ENCODE measurements at places on chromosomes 16 and 17.
A peak's percentile ranks its signal among the peaks of the same experiment; 100 is the strongest.

DNA sequence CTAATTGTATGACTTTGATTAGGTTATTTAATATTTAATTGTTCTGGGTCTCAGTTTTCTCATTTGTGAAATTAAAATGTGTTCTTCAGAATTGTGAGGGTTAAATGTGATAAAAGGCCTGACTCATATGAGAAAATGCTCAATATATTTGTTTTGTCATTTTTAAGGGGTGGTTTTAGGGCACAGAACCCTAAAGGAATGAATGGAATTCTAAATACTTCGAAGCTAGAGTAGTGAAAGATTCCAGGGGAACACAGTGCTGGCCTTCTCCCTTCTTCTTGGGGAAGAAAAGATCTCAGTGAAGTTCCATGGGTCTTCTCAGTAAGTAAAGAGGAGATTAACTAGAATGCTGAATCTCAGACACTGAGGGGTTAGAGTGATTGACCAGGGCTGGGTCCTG, 3.9 kb upstream of the SMPD3 start:
- DNase-seq: peak; percentile 71

DNA sequence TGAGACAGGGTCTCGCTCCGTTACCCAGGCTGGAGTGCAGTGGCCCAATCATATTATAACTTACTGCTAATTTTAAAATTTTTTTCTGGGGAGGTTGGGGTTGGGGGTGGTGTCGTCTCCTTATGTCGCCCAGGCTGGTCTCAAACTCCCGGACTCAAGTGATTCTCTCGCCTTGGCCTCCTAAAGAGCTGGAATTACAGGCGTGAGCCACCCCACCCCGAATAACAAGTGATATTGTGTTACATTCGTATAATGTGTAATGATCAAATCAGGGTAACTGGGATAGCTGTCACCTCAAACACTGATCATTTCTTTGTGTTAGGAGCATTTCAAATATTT, 16.2 kb upstream of the KPNA2 start:
- DNase-seq: no peak

GRCh38 chr17:60514500-60514899, 11.5 kb downstream of the APPBP2 start:
- DNase-seq: no peak

DNA sequence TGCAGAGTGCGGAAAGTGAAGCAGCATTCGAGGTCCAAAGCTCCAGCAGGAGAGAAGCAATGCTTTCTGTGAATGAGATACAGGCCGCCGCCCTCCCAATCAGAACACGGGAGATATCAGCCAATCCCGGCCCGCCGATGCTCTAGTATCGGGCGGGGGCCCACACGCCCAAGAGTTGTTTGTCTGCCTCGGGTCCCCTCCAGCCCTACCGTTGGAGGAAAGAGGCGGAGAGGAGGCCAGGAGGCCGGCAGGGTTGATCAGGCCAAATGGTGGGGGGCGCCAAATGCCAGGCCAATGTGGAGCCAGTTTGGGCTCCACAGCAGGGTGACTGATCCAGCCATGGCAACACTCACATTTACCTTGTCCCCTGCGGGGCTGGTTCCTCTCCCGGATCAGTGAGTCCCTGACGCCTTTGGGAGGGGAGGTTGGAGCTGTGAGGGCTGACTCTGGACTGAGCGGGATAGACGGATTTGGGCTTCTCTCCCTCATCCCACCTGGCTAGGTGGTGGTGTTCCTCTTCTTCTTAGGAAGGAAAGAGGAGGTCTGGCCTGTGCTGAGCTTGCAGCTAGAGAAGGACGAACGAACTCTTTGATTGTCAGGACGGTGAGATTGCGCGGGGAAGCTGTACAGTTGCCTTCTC, 10.4 kb upstream of the CUEDC1 start:
- no peak for DNase-seq

GRCh38 chr16:22206013-22206841, at the start of gene EEF2K:
EEF2K (plus strand) TSS chr16:22206278; CDS start chr16:22225730, 19,452 bp downstream.
- DNase-seq: peak; percentile 94

DNA sequence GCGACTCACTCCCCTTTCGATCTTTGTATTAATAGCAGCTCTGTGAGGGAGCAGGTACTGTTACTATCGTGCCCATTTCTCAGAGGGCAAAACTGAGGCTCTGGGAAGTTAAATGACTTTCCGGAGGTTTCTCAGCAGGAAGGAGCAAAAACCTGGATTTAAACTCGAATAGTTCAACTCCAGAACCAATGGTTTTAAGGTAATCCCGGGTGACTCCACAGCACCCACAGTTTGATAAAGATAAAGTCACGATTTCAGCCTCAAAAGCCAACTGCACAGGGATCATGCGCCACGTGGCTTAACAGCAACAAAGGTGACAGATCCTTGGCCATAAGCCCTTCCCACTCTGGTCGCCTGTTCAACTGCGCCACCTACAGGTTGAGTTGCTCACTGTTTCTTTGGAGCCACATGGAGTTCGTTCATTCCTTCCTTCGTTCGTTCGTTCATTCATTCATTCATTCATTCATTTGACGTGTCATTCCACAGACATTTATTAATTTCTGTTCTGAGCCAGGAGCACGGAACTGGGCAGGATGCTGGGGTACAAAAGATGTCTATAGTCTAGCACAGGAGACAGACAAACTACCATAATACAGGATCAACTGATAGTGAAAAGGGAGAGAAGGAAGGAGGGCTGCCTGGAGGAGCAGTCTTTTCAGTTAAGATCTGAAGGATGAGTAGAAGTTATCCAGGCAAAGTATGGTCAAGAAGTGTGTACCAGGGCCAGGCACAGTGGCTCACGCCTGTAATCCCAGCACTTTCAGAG, 134.8 kb downstream of the HS3ST2 start:
- peak; percentile 45 for DNase-seq

- peak; percentile 59 for DNase-seq
These were observed 120.5 kb downstream of the CLEC16A start for GRCh38 chr16:11064851-11065250.

GRCh38 chr17:17813055-17813724, 23.6 kb downstream of the SREBF1 start:
- no peak for DNase-seq

DNA sequence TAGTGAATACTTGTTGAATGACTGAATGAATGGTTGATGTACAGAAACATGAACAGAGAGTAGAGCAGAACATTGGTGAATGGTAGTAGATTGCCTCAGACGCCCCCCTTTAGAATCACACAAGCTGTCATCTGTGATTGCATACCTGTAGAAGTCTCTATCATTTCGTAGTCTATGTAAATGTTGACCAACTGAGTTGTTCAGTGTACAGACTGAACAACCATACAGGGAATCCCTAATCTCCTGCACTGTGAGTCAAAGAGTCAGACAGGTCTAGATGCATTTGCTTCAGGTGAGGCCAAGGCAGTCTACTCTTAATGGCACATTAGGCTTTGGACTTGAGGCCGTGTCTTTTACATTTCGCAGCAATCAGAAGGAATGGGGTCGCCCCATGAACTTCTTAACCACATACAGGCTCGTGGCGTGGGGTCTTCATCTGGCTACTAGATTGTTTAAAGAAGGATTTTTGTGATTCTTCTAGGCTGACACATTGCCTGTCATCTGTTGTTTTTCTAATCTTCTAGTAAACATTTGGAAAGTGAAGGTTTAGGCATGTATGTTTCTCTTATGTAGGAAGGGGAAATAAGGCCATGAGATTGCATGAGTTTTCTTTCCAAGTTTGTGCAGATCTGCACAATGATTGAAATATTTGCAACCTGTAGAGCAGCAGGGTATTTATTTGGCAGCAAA, 157.4 kb downstream of the WWOX start:
- no peak for DNase-seq

DNA sequence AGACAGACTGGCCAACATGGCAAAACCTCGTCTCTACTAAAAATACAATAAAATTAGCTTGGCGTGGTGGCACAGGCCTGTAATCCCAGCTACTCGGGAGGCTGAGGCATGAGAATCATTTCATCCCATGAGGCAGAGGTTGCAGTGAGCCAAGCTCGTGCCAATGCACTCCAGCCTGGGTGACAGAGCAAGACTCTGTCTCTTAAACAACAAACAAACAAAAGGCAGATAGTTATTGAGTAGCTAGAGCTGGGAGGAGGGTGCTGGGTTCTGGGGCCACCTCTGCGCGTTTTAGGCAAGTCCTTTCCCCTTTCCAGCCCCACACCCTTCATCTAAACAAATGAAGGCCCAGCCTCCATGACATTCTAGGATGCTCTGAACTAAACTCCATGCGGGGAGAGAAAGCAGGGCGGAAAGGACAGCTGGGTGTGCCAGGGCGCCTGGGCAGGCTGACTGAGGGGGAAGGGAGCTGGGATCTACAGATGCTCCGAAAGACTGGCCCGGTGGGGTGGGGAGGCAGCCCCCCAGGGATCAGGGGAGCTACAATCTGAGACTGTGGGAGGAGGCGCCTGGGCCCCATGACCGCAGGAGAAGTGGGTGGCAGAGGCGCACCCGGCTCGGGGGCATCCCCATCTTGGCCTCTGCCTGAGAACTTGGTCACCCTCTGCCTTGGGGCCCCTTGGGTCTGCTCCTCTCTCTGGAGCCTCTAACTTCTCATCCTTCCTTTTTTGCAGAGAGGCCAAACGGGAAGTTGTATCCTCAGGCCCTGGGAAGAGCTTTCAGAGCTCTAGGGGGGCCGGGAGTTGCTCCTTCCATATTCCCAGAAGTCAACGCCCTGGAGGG, 910 bp downstream of the ITGAL start:
- no peak for DNase-seq

- DNase-seq: no peak
These were observed 218.6 kb upstream of the ASIC2 start for GRCh38 chr17:33511670-33512069.
